CD14-positive monocyte (primary cell): ENCODE measurements at places on chromosomes 3 and 15. TPM values are rescaled to one million over a fixed set of nuclear protein-coding genes. Genes with fewer than 3 reads are reported as not detected.

GRCh38 chr3:186287711-186288110, 74.3 kb downstream of the DGKG start:
- H3K36me3 ChIP-seq = peaks cover 98% of the 10 kb centered on the region
- no peaks in the 10 kb centered on the region for H3K4me1 ChIP-seq
- DNase-seq = no peak

THRB gene
- not detected for polyA plus RNA-seq

TLE3 gene
- polyA plus RNA-seq = 117 and 201 TPM in 2 replicates

SEC62 gene
- 3.4 and 15.6 TPM in 2 replicates for polyA plus RNA-seq

RBP2 gene
- polyA plus RNA-seq = not detected in 2 replicates

DNA sequence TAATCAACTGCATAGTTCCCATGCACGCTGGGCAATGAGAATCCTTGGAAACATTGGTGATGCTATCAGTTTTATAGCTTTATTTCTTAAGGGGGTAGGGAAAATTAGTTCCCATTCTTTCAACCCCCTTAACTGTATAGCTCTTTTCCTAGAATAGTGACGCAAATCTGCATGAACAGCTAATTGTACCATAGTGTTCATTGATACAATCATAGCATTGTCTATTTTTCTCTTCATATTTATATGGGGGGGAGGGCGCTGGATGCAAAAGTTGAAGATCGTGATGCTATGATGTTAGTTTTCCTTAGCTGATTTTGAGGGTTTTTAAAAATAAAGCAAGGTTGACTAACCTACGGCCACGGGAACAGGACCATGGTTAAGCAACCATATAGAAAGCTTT, 32.4 kb upstream of the SAMMSON start:
- H3K27me3 ChIP-seq = no peaks in the 10 kb centered on the region
- no peak for DNase-seq
- peaks cover 5% of the 10 kb centered on the region for H3K4me1 ChIP-seq
- no peak overlapping the region for H3K27ac ChIP-seq
- peaks cover 28% of the 10 kb centered on the region for H3K36me3 ChIP-seq
